Stimulated activated CD4-positive, alpha-beta T cell treated with anti-CD3 and anti-CD28 coated beads, Interleukin-1b, Interleukin-23, amount 100 ng/mL, for 24 hours (primary cell): ENCODE measurements at places on chromosomes 1 and 21.

DNA sequence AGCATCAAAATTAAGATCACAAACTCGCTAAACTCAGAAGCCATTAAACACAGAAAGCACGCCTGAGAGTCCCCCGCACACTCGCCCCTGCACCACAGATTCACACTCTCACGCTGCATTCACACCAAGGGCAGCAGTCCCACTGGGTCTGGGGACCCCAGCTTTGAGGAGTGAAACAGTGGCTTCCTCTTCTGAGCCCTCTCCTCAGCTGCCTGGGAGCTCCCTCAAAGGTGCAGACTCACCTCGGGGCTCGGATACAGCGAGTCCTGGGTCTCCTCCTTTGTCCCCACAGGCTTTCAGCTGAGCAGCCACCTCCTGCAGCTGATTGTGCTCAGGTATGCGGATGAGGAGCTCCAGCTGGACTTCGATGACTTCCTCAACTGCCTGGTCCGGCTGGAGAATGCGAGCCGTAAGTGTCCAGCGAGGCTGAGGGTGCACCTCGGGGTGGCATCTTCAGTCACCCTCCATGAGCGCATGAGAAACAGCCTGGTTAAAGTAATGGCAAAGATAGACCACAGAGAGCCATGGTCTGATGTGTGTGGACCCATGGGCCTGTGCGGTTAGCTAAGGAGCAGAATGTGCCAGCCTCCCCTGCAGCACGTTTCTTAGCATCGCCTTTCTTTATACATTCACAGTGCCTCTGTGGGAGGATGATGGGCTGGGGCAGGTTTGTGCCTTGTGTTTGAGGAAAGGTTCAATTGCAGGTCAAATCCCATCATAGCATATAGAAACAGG, 47.9 kb downstream of the CAPN9 start:
- DNase-seq, result no peak

DNA sequence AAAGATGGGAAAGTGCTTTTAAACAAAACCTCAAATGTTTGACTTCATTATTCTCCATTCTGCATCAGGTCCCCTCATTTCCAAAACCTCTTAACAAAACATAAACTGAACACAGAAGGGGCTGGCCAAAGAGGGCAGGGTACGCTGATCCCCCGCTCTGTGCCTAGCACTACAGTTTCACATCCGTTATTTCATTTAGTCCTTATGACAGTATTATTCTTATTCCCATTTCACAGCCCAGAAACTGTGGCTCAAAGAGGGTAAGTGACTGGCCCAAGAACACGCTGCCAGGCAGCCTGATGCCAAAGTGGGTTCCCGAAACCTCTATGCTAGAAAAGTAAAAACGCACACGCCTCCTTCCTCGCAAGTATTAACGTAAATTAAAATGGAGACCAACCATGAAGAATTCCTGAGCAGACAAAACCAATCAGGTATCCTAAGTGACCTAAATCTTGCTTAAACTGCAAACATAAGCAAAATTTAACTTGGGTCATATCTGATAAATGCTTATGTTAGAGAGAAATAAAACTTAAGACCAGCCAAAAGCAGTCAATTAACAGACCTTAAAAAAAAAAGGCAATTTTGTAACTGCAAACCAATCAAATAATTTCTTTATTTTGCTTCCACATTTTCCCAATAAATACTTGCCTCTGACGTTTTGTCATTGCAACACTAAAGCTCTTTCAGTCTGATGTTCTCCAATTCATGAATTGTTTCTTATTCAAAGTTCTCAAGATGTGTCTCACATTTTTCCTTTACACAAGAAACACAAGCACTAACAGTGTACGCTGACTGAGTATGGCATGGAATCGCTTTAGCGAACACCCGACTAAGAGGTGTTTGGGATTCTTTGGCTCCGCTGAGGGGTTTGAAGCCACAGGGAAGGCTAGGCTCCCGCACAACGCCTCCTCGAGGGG, 653 bp downstream of the CASP9 start:
- no peak for DNase-seq

- no peak for DNase-seq
Measured at GRCh38 chr1:53350853-53351767, 23.2 kb upstream of the LRP8 start.

DNA sequence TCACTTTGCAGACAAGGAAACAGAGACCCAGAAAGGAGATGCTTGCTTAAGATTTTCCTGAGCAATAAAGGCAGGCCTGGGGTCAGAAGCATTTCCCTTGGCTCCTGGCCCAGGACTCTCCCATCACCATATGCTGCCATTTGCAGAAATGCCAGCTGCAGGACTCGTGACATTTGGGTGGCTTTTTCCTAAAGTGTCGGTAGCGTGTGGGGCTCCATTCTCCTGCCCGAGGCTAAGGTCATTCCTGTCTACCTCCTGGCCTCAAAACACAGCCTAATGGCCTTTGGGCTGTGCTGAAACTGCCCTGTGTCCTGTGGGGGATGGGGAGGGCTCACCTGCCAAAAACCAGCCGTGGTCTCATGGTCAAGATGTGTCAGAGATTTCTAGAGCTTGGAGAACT, 216.1 kb upstream of the EDN2 start:
- no peak for DNase-seq
